ENCODE measurements at places on chromosomes 11 and 22.

- DNase-seq, result no peak
Observed at GRCh38 chr22:25508761-25509321, 55.6 kb upstream of the GRK3 start.

GRCh38 chr22:22955276-22955798 is 67.7 kb downstream of the IGLL5 start:
- DNase-seq, result no peak

- DNase-seq, result no peak
Observed at GRCh38 chr11:69030301-69030700, 17.3 kb upstream of the MRGPRF start.

GRCh38 chr11:63768237-63769041 is at the start of gene ZFTA:
ZFTA (minus strand) TSS chr11:63768775; CDS start chr11:63768622, 153 bp downstream.
- DNase-seq, result no peak

DNA sequence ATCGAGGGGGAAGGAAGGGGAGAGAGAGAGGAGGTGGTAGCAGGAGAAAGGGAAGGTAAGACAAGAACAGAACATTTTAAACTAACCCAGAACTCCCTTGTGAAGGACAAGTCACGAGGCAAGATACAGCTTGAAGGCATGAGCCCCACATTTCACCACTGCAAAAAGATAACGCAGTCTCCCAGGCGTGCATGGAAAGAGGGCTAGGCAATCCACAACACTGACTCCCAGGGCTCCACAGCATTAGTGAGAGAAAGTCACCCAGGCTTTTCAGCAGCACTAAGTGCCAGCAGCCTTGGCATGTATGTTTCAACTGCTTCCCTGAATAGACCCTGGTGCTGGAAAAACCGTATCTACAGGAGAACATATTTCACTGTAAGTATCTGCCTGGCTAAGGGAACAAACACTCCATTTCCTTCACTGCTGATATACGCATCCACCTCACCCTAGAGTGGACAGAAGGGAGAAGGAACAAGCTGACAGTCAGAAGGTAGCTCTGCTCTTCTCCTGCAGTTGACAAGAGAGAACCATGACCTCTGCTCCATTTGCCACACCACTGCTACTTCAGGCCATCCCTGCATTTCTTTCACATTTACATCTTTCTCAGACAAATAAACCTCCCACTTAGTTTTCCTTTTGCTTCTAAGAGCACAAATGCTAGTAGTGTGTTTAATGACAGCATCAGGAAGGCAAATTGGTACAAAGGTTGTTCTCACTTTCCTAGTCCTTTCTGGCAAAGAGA is 87.9 kb downstream of the AMBRA1 start:
- no peak for DNase-seq

GRCh38 chr11:61968758-61969390 is 1.4 kb upstream of the FTH1 start:
- no peak for DNase-seq

- no peak for DNase-seq
Observed at GRCh38 chr22:20312396-20313191, 7.3 kb downstream of the DGCR6L start.

DNA sequence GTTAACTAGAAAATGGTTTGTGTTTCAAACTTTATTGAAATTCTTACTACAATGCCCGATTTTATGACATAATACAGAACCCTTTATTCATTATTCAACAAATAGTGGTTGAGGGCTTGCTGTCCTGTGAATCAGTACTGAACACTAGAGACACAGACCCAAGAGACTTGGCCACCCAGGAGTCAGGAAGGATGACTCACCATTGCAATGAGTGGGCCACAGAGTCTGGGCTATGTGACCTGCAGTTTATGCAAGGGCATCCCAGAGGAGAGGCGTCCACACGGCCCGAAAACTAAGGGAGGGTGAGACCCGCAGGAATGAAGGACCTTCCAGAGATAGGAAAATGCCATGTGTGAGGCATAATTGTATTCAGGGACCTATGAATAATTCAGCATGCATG is 143.8 kb upstream of the DDI1 start:
- DNase-seq, result no peak
